ENCODE measurements at places on chromosomes 5 and 9. TPM values are rescaled to one million over a fixed set of nuclear protein-coding genes. Genes with fewer than 3 reads are reported as not detected.

The SLC4A9 gene
- not detected for total RNA-seq

The PCDHA13 gene
- total RNA-seq = under 0.01 TPM

The GFRA3 gene
- not detected for total RNA-seq

The PCDHA2 gene
- under 0.01 TPM for total RNA-seq

The CENPH gene
- 11.9 TPM for total RNA-seq

The ADAMTS2 gene
- 44.5 TPM for total RNA-seq

The ADAMTSL2 gene
- under 0.01 TPM for total RNA-seq

The ACTBL2 gene
- total RNA-seq = 0.97 TPM

The CRB2 gene
- under 0.01 TPM for total RNA-seq

The KLF9 gene
- total RNA-seq = 34.5 TPM

The VCAN gene
- total RNA-seq = 490 TPM

The RNF183 gene
- not detected for total RNA-seq

Data from fibroblast of villous mesenchyme (primary cell).